Activated CD4-positive, alpha-beta T cell treated with anti-CD3 and anti-CD28 coated beads for 24 hours (primary cell): ENCODE measurements at places on chromosomes 13 and 19.

- no peak for DNase-seq
Observed at GRCh38 chr13:75139291-75139690, 342.7 kb downstream of the TBC1D4 start.

GRCh38 chr13:45575146-45575829 is 40.3 kb downstream of the ERICH6B start:
- DNase-seq: no peak

GRCh38 chr13:103062079-103062478 is 4.1 kb downstream of the SLC10A2 start:
- DNase-seq: no peak

DNA sequence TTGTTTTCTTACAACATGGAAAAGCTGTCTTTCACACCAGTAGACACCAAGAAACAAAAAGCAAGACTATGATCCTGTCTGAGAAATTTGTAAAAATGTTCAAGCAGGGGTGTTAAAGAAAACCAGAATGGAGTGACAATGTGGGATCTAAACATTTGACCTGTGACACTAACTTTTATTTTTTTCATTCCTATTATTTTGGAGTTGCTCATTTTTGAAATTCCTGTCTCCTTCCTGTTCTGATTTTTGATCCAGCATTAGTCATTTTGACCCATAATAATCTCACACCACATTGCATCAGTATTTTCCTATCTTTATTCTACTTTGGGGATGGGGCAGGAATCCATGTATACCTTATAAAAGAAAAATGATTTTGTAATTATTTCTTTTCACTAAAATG is 164.2 kb downstream of the DLEU7 start:
- DNase-seq: no peak

DNA sequence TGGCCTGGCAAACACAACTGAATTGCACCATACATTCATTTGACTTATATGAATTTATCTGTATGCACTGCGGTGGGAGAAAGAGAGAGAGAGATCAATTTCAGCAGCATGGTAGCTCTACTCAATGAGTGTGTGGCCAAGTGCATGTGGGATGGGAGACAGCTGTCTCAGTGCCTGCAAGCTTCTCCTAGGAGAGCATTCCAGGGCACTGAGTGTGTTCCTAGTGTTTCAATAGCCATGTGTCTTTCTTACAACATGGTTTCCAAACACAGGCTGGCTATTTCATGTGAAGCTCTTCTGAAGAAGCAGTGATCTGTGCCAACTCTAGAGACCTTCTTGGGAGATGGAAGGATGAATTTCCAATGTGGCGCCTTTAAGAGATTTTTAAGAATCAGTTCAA is 43.5 kb downstream of the NEK5 start:
- no peak for DNase-seq

DNA sequence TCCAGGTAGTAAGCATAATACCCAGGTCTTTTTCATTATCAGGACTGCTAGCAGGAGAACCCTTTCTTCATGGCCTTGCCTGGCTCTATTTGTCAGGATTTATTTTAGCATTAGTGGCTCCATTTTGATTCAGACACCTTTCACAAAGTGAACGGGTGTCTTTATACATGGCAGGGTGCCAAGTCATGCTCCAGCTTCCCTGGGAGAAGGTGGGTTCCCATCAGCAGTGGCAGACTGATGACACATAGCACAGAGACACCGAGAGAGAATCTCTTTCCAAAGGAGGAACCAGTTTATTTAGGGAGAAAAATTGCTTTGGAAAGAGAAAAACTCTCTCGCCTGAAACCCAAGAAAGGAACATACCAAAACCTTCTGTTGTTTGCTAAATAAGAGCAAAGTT is 135.3 kb upstream of the TMTC4 start:
- DNase-seq: no peak

GRCh38 chr13:114222461-114222968 is 12.2 kb upstream of the CDC16 start:
- no peak for DNase-seq

DNA sequence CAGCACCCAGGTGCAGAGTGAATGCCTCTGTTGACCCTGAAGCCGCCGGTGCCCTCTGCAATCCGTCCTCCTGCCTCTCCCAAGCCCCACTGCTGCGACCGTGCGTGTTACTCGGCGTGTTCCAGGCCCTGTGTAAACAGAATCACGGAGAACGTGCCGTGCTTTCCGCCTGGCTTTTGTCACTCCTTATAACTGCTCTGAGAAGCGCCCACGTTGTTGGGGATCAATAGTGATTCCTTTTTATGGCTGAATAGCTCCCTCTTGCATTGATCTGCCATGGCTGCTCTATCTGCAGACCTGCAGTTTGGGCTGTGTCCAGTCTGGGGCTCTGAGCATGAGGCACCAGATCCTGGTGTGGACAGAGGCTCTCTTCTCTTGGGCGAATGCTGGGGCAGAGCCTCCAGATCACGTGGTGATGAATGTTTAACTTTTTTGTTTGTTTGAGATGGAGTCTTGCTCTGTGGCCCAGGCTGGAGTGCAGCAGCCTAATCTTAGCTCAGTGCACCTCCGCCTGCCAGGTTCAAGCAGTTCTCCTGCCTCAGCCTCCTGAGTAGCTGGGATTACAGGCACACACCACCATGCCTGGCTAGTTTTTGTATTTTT is 15.8 kb downstream of the ADPRHL1 start:
- DNase-seq: no peak

GRCh38 chr19:16678498-16678897 is 17.6 kb downstream of the TMEM38A start:
- no peak for DNase-seq

DNA sequence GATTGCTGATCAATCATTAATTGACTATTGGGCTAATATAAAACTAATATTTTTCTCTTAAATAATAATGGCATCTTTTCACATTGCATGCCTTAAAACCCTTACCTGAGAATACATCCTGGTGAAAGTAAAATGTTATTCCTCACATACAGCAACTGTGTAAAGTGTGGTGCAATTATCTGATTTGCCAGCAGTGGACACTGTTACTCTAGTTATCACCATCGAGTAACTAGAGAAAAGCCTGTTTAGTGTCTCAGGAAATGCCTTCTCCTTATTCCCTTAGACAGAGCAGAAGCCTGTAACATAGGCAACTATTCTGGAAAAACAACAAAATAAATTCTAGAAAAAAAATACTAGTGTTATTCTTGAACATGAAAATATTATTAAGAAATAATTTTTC is 459.8 kb downstream of the FGF14 start:
- DNase-seq: no peak
